Vagina (tissue), 2 donors: ENCODE measurements at places on chromosomes 12 and 14.

DNA sequence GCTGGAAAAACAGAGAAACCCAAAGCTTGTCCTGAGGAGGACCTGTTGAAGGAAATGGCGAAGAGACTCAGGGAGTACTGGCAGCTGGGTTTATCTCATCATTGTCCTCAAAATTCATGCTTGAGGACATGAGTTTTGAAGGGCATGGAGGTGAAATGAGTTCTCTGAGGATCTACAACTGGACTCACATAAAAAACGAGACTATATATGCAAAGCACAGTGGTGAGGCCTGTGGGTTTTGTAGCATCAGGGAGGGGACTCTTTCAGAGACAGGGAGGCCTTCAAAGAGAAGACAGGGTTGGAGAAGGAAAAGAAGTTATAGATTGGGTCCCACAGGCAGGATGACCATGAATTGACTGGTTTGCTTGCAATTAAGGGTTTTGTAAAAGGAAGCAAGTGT lies 71.3 kb upstream of the SCN8A start:
- DNase-seq: no peak

DNA sequence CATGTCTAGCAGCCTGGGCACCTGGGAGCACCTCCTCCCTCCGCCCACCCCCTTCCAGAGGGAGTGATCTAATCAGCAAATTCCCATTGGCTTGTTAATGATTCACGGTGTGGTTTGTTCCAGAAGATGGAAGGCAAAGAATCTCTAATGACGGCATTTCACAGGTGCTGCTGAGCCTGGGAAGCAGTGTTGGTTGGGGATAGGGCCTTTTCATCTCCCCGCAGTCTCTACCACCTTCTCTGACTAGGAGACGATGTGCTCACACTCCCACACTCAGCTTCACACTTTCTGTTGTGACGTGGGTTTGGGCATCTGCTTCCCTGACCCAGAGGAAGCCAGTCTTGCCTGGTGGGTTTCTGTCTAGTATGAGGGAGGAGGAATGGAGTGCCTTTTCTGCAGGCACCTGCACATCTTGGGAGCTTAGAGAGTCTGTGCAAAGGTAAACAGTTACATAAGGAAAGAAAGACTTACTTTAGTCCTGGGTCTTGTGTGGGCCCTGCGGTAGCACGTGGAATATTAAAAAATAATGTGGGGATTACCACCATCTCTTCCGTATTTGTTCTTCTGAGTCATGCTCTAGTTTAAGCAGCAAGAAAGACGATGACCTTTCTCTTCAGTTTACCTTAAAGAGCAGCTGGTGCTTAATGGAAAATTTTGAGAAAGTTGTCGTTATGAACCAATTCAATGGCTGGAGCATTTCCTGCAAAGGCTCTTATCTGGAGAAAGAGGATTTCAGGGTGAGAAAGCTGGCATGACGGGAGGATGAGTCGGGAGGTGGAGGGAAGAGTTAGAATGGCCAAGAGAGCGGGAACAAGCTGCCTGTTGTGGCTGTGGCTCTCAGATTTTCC lies 70.6 kb upstream of the ARHGAP5 start:
- DNase-seq: no peak

GRCh38 chr14:89240414-89240813 lies 176.6 kb downstream of the FOXN3 start:
- DNase-seq: no peak

GRCh38 chr14:29548948-29549370 lies 378.7 kb downstream of the PRKD1 start:
- DNase-seq: no peak

GRCh38 chr12:62635649-62636048 lies 169.0 kb downstream of the MON2 start:
- DNase-seq: no peak

- DNase-seq: no peak
Observed at GRCh38 chr12:125049093-125049458, 16.2 kb upstream of the AACS start.

DNA sequence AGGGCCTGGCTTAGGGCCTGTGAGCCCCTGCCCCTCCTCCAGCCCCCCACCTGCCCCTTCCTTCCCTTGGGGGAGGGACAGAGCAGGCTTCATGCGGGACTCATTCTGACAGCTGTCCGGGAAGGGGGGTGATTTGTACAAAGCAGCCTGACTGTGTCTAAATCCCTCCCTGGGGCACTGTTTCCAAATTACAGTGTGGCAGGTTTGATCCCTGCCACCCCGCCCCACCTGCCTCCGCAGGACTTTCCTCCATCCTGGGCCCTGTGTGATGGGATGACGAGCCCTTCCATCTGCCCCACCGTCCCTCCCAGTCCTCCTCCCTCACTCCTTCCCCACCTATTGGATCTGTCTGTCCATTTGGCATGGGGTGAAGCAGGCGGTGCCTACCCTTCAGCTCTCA lies 363.9 kb downstream of the BCL11B start:
- no peak for DNase-seq

DNA sequence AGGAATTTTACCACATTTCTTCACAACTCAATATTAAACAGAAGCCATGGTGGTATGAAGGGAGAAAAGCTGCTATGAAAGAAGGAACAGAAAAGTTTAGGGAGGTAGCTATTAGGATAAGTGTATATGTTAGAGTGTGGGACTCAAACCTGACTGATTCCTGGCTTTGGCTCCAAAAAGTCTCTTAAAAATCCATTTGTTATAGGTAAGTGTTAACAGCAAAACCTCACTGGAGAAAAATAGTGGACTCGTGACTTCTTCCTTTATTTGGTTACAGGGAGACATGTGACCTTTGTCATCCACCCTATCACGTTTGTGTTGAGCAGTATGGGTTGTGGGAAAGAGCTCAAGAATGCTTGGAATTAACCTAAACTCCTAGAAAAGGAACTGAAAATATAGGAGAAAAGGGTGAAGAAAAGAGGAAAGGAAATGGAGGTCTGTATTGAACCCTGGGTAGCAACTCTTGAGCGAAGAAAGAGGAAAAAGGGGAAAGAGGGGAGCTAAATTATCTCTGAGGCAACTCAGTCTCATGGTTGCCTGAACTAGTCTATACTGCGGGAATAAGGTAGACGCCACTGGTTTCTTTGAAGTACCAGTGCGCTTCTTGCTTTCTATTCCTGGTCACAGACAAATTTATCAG lies 3.6 kb upstream of the EID3 start:
- no peak for DNase-seq

GRCh38 chr12:93059925-93060665 lies 131.0 kb upstream of the EEA1 start:
- DNase-seq: no peak

DNA sequence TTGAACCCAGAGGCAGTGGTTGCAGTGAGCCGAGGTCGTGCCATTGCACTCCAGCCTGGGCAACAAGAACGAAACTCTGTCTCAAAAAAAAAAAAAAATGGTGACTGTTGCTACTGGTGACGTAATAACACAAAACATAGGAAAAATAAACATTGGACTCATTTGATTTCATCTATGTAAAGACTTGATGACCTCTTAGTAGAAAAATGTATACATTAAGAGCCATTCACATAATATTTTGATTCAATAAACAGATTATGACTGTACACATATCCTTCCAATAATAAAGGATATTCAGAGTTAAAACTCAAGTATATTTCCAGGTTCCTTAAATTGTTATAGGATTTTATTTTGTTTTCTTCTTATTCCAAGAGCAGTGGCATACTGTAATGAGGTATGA lies 65.7 kb upstream of the AEBP2 start:
- no peak for DNase-seq

GRCh38 chr12:9797722-9798619 lies 29.3 kb upstream of the KLRF1 start:
- DNase-seq: no peak

DNA sequence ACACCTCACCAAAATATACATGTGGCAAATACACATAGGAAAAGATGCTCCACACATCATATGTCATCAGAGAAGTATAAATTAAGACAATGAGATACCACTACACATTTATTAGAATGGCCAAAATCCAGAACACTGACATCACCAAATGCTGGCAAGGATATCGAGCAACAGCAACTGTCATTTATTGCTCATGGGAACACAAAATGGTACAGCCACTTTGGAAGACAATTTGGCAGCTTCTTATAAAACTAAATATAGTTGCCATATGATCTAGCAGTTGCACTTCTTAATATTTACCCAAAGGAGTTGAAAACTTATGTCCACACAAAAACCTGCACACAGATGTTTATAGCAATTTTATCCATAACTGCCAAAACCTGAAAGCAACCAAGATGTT lies 7.0 kb upstream of the KCNK13 start:
- no peak for DNase-seq

DNA sequence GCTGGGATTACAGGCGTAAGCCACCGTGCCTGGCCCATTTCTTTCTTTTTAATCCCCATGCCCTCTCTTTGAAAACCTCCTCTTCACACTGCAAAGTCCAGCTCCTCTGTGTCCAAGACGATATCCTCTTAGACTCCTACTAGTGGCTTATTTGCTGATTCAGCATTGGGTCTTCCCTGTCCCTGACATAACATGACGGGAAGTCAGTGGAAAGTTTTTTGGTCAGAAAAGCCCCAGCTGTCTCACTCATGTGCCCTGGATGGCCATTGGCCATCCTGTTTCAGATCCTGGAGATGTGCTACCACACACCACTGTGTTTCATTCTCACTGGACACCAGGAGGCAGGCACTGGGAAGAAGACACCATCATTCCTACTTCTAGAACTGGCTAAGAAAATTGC lies 102.6 kb upstream of the MED13L start:
- DNase-seq: no peak

- no peak for DNase-seq
Observed at GRCh38 chr12:70581208-70581607, 56.0 kb downstream of the PTPRB start.

DNA sequence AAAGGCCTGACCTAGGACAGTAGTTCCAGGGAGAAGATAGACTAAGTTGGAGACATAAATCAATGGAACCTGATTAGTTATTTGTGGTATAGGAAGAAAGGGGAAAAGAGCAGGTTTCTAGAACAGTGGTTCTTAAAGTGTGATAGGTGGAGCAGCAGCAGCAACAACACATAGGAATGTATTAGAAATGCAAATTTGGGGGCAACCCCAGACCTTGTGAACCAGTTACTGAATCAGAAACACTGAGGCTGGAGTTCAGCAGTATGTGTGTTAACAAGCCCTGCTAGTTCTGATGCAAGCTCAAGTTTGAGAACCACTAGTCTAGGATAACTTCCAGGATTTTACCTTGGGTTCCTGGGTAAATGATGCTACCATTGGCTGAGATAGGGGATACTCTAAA lies 308.7 kb downstream of the EMP1 start:
- DNase-seq: no peak

- DNase-seq: no peak
Observed at GRCh38 chr12:50261654-50262053, 21.7 kb downstream of the LIMA1 start.

GRCh38 chr12:124024263-124024678 lies 51.3 kb downstream of the ZNF664 start:
- no peak for DNase-seq

- DNase-seq: no peak
Observed at GRCh38 chr12:32595251-32595650, 83.8 kb upstream of the DNM1L start.

GRCh38 chr14:78829274-78829673 lies 659.1 kb downstream of the NRXN3 start:
- DNase-seq: no peak

- DNase-seq: no peak
Observed at GRCh38 chr12:79690142-79690637, 574 bp downstream of the PAWR start.

- no peak for DNase-seq
Observed at GRCh38 chr12:52359621-52360061, 7.6 kb downstream of the KRT85 start.

GRCh38 chr14:70685474-70686197 lies 43.9 kb downstream of the TTC9 start:
- DNase-seq: no peak

DNA sequence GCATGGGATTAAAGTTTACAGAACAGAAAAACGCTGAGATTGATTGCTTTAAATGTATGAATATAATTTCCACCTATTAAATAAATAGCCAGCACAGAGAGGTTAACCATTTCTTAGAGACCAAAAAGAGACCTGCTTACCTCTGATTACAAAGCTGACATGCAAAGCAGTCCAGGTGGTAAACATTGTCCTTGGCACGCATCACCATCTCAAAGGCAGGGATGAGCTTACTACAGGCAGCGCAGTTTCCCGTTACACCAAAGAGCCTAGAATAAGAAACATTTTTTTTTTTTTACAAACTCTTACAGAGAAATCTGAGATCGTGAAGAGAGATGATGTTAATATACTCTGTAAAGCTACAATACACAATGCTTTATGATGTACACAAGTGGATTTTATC lies 45.7 kb downstream of the LMO3 start:
- DNase-seq: no peak

GRCh38 chr14:102320033-102320660 lies 601 bp downstream of the ZNF839 start:
- DNase-seq: no peak

DNA sequence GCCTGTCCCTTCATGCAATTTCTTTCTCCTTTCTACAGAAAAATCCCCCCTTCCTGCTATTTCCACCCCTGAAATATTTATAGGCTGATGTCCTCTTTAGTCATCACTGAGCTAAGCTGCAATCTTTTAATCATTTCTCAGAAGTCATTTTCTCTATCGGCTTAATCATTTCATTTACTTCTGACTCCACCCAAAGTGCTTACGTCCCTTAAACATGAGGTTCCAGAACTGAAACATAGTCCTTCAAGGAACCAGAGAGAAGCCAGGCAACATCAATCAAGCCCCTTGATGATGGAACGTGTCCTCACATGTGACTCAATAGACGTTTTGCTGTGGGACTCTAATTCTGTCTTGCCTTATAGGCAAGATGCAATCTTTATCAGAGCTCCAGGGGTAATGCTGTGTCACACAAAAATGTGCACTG lies 148.7 kb upstream of the KRR1 start:
- no peak for DNase-seq

- DNase-seq: no peak
Observed at GRCh38 chr14:100215330-100215885, 23.5 kb upstream of the YY1 start.

DNA sequence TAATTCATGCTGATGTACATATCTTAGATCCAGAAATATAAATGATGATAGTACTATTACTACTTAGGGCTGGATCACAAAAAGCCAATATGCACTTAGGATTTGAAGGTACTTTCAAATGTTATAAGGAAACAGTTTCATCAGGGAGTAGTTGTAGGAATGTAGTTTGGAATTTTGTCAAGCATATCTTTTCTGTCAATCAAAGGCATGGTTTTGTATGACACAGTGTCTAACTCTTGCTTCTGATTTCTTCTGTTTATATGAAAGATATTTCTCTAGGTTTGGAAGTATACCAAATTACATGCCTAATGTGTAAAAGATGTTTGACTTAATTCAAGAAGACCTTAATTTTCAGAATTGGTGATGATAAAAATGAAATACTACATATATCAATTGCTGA lies 135.7 kb downstream of the RAD51B start:
- DNase-seq: no peak

DNA sequence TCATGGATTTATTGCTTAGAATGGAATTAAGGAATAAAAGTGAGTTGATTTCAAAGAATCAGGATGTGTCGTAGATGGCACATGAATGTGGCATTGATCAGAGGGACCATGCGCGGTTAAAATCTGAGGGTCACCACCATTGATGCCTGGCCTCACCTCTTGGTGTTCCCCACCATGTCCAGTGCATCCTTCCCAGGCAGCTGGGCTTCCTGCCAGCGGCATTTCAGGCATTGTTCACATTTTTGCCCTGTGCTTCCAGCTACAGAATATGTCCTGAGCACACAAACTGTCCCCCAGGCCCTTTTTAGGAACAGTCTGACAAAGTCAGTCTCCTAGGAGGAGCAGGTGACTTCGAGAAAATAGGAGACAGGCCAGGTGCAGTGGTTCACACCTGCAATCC lies 42.0 kb upstream of the TSPAN9 start:
- no peak for DNase-seq
